ENCODE measurements at places on chromosomes 2 and 18.
A peak's percentile ranks its signal among the peaks of the same experiment; 100 is the strongest.

- no peak for DNase-seq
Measured at GRCh38 chr2:208356846-208357574, 49.6 kb upstream of the PTH2R start.

DNA sequence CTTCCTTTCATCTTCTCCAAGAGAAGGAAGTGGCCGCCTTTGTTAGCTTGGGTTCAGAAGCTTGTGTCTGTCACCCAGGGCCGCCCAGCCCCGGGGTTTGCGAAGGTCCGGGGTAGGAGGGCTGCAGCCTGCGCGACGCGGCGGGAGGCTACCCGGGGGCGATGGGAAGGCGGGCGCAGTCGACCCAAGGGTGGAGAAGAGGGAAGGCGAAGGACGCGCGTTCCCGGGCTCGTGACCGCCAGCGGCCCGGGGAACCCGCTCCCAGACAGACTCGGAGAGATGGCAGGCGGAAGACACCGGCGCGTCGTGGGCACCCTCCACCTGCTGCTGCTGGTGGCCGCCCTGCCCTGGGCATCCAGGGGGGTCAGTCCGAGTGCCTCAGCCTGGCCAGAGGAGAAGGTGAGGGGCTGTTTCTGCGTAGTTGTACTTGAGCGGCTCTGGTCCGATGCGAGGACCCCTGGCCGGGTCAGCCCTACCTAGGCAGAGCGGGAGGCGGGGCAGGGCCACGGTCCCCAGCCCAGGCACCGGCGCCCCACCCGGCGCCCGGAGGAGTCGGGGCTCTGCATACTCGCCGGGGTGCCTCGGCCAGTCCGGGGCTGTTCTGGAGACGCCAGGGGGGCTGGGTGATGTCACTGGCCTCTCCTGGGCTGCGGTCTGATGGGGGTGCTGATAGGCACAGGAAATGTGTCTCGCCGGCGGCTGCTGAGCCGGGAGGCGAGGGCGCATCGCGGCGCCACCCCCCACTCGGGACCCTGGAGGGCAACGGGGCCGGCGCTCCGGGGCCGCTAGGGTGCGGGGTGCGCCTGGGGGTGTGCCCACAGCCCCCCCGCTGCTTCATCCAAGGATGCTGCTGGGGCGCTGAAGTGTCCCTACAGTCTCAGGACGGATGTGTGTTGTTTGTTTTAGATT lies at the start of gene QPCT:
QPCT (plus strand) TSS at position 178 of the 909 bp plus-strand sequence; CDS start at position 280, 102 bp downstream.
- peak; percentile 67 for DNase-seq

DNA sequence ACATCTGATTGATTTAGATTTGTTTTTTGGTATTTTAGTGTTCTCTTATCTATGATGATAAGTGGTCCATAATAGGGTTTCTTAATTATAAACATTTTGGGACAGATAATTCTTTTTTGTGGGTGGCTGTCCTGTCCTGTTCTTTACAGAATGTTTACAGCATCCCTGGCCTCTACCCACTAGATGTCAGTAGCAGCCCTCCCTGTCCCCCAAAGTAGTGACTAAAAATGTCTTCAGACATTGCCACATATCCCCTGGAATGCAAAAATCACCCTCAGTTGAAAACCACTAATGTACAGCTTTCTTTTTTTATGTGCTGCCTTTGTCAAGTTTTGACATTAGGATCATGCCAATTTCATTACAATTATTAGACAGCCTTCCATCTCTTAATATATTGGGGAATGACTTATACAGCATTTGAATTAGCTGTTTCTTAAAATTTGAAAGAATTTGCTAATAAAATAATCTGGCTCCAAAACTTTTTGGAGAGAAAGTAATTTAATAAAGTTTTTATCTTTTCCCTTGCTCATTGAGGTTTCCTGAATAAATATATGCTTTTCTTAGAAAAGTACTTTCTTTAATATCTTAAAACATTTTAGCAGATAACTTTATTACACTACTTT lies 19.5 kb downstream of the WIPF1 start:
- DNase-seq: no peak

DNA sequence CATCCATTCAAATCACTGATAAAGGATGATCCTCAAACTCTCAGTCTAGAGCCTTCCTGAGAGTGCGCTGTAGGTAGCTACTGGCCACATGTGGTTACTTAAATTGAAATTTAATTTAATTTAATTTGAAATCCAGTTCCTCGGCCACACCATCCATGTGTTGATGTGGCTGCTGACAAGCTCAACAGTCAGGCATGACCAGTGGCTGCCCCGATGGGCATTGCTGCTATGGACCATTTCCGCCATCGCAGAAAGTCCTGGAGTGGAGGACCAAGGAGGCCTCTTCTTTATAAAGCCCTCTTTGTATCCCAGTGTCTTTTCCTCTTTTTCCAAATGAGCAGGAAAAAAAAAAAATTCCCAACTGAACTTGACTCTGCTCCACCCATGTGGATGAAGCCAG lies 100.6 kb downstream of the HDAC4 start:
- DNase-seq: no peak

DNA sequence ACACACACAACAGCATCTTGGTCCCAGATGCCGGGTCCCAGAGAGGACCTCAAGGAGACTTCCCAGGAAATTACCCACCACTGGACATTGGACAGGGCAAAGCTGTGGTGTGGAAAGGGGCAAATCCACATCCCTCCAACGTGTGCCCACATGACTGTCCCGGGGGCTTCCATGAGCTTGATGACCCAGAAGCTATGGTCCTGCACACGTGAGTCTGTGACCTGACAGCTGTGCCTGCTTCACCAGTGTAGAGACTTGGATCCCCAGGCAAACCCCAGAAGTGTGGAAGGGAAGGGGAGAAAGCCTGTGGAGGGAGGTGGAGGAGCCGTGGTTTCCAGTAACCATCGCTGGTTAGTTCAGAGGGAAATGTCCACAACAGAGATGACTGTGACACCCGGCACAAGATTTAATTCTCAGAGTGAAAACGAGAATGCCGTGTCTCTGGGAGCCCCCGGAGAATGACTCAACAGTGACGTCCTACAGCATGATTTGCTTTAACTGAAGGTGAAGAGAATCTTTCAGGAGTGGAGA lies 19.1 kb upstream of the GPR55 start:
- DNase-seq: no peak

GRCh38 chr2:242030858-242031257 lies 161.3 kb downstream of the RTP5 start:
- DNase-seq: no peak

DNA sequence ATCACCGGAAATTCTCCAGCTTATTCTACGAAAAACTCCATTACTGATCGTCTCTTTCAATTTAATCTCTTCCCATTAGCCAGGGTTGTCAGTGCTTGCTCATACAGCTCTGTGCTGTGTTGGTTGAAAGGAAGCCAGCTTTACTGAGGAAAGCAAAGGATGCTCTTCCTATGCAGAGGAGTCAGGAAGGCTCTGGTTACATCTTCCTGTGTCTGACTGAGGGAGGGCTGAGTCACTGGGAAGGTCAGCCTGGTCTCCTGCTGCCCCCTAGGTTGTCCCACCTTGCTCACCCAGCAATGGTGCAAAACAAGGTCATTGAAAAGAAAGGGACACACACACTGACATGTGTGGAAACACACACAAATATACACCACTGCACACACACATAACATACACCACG lies 975.6 kb downstream of the DCDC2C start:
- DNase-seq: no peak

- DNase-seq: no peak
Measured at GRCh38 chr2:29892585-29893259, 28.7 kb downstream of the ALK start.

DNA sequence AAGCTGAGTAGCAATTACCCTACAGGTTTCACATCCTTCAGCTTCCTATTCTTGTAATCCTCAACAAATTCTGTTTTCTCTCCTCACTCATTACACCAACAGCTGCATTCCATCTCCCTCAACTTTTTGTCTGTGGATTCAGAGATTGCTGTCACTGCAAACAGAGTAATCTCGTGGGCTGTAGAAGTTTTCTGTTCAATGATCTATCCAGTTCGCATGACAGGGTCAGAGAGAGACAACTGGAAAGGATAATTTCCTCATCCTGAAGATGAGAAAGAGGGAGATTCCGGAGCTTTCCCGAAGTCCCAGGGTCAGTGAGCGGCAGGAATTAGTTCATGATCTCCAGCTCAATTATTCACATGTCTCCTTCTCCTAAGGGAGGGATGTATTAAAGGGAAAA lies 75.7 kb downstream of the MYO5B start:
- no peak for DNase-seq

- peak; percentile 1 for DNase-seq
Measured at GRCh38 chr2:235358981-235359471, 134.8 kb upstream of the AGAP1 start.

Data from stimulated activated CD8-positive, alpha-beta memory T cell treated with anti-CD3 and anti-CD28 coated beads, Interleukin-15, amount 100 ng/mL, for 48 hours (primary cell).